ENCODE measurements at places on chromosomes 11 and 22. TPM values are rescaled to one million over a fixed set of nuclear protein-coding genes. Genes with fewer than 3 reads are reported as not detected.

PPFIBP2 gene
- total RNA-seq = 1.5 TPM

B4GALNT4 gene
- 0.09 TPM for total RNA-seq

GNAZ gene
- 0.22 TPM for total RNA-seq

ARFGAP2 gene
- 91.3 TPM for total RNA-seq

MUC6 gene
- total RNA-seq = not detected

DBX1 gene
- not detected for total RNA-seq

TPBGL gene
- not detected for total RNA-seq

RIBC2 gene
- 0.11 TPM for total RNA-seq
